ENCODE measurements at places on chromosomes 3 and 15.

DNA sequence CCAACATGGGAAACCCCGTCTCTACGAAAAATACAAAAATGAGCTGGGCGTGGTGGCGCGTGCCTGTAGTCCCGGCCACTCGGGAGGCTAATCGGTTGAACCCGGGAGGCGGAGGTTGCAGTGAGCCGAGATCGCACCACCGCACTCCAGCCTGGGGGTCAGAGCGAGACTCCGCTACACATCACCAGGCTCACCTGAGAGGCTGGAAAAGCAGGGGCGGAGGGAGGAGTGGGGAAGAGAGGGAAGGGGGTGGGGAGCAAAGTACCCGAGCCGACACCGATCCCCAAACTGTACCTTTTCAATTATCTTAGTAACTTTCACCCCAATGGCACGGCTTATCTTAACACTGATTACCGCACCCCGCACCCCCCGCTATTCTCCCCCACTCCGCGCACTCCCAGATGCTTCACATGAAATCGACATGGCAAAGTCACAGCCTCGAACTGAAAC is 46.4 kb upstream of the SYNM start:
- no peak for DNase-seq

DNA sequence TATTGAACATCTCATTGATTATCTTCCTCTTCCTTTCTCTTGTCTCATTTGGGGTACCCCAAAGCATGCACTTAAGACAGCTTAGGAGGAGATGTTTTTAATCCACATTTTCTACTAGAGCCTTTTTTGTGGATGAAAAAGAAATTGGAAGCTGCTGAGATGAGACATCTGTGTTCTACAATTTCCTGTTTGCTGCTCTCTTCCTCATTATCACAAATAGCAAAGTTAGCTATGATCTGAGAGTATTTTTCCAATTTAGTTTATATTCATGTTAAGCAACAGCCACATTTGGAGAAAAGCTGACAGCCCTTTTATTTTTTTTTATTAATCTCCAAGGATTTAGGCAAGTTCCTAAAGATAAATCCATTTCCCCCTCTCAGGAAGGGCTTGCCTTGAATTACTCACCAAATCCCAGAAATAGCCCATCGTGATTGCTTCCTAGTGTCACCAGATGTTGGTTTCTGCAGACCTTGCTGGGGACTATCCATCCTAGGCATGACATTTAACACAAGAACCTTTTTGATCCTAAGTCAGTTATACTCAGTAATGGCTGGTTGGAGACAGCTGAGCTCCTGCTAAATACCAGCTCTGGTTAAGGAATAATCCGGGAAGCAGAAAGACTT is 70.8 kb upstream of the FILIP1L start:
- DNase-seq = no peak

- no peak for DNase-seq
These were observed 2.9 kb upstream of the NDN start for GRCh38 chr15:23690015-23690414.

DNA sequence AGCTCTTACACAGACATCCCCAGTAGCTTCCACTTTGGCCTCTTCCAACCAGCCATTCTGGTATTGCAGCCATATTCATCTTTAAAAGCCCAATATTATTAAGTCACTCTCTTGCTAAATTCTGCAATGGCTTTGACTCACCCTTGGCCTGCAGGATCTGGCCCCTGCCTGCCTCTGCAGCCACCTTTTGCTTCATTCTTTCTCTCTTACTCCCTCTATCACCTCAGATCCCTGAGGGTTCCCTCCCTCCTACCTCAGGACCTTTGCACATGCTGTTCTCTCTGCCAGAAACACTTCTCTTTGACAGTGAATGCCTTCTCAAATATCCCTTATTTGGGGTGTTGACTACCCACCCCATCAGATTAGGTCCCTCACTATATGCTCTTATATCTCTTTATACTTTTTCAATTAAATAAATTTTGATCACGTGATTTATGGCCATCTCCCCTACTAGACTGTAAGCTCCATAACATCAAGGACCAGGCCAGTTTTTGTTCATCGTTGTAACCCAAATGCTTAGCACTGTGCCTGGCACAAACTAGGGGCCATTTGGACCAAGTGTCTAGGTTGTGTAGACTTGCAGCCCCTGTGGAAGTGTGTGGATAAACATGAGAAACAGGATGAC is 32.3 kb upstream of the UBE2Q2 start:
- no peak for DNase-seq

GRCh38 chr3:54986294-54986693 is 58.4 kb upstream of the LRTM1 start:
- DNase-seq = no peak

GRCh38 chr3:37945807-37946530 is 44.6 kb upstream of the VILL start:
- no peak for DNase-seq

DNA sequence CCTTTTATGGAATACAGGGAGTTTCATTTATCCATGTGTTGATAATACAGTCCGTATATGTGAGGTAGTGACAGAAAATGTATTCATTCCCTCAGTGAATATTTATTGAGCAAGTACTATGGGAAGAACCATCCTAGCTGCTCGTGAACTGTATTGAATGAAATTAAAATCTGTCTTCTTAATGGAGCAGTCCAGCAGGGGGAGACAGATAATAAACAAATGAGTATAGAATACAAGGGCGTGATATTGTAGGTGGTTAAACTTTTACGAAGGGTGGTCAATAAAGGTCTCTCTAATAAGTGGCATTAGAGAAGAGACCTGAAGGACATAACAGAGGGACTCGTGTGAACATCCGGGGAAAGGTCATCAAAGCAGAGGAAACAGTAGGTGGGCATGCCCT is 62.7 kb upstream of the OSTN start:
- no peak for DNase-seq

GRCh38 chr3:132720228-132720627 is 2.0 kb downstream of the NPHP3 start:
- DNase-seq = no peak

DNA sequence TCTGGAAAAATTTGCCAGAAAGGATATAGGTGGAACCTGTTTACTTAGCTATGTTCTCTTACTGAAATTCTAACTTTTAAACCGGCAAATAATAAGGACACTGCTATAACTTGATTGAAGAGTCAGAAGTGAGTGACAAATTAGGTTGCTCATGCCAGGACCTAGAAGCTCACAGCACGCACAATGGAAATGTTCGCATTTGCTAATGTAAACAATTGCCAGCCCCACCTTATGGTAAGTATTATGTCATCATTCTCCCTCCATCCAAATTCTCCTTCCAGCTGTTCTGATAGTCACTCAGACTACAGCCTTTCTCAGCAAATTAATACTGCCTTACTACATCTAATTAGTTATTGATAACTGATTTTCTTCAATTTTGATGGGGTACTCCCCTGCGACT is 4.8 kb upstream of the STXBP5L start:
- DNase-seq = no peak

DNA sequence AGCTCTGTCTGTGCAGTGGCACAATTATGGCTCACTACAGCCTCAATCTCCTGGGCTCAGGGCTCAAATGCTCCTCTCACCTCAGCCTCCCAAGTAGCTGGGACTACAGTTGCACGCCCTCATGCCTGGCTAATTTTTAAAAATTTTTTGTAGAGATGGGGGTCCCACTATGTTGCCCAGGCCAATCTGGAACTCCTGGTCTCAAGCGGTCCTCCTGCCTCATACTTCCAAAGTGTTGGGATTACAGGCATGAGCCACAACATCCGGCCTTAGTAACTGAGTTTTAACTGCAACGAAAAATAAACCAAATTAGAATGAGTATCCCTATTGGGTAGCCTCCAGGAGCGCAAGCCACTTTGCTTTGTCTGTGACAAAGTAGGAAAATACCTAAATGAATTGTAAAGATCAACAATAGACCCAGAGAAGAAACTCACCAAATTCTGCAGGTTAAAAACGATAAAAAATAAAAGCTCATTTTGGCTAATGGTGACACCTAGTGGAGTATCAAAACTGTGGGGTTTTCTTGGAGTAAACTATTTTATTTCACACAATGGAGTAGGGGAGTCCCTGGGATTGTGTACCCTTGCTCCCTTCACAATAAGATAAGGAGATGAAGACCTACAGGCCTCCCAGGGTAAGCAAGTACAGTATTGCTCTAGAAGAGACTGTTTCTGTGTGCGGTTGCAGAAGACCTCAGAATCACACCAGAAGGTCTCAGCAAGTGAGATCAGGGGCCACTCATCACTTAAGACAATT is 21.0 kb upstream of the CA12 start:
- DNase-seq = no peak

- DNase-seq = no peak
These were observed 70.8 kb downstream of the ABTB1 start for GRCh38 chr3:127743351-127744252.

DNA sequence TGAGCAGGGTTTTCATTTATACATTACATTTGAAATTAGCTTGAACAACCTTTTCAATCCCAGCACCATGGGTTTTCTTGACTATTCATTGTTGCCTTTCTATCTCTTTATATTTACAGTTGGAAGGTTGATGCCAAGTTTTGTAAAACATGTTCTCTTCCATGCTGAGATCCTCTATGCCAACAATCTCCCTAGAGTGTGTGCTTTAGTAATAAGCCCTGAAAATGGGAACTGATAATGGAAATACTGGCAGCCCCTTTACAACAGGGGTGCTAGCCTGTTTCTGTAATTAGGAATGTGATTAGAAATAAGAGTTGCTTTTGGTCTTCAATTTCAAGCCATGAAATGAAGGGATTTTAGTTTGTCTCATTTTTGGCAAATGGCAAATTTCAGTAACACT is 239.9 kb upstream of the NAALADL2 start:
- DNase-seq = no peak

GRCh38 chr3:127277561-127277960 is 10.3 kb downstream of the PRR20G start:
- no peak for DNase-seq

- no peak for DNase-seq
These were observed 58.7 kb upstream of the MKRN3 start for GRCh38 chr15:23506762-23507161.

GRCh38 chr3:17011728-17012338 is 127.1 kb downstream of the PLCL2 start:
- no peak for DNase-seq

- DNase-seq = no peak
These were observed 44.7 kb downstream of the MYO1E start for GRCh38 chr15:59327942-59328341.

- DNase-seq = no peak
These were observed 76.8 kb downstream of the CPNE4 start for GRCh38 chr3:131957980-131958379.

- DNase-seq = no peak
These were observed 427.5 kb downstream of the VGLL3 start for GRCh38 chr3:86563400-86563970.

DNA sequence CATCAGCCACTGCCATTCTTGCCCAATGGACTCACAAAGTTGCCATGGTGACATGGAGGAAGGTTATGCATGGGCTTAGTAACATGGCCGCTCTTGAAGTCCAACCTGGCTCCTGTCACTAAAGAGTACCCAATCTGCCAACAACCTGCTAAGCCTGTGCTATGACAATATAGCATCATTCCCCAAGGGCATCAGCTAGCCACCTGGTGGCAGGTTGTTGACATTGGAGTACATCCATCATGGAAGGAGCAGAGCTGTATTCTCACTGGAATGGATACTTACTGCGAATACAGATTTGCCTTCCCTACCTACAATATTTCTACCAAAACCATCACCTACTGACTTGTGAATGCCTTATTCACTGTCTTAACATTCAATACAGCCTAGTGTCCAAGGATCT is 138.9 kb upstream of the RORA start:
- DNase-seq = no peak

DNA sequence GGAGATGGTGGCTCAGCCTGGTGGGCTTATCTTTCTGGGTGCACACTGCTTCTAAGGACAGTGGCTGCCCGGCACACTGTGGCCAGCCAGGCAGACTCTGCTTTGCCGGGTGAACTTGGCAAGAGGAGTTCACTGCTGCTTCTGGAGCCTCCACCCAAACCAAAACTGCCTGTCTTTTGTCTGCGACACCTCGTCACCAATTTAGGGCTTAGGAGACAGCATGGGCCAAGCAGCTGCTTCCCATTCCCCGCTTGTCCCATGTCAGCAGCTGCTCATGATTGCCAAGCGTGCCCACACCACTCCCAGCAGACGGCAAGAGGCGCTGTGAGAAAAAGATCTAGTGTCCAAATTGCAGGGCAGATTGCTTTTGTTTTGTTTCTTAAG is 57.3 kb downstream of the LSM3 start:
- DNase-seq = no peak

DNA sequence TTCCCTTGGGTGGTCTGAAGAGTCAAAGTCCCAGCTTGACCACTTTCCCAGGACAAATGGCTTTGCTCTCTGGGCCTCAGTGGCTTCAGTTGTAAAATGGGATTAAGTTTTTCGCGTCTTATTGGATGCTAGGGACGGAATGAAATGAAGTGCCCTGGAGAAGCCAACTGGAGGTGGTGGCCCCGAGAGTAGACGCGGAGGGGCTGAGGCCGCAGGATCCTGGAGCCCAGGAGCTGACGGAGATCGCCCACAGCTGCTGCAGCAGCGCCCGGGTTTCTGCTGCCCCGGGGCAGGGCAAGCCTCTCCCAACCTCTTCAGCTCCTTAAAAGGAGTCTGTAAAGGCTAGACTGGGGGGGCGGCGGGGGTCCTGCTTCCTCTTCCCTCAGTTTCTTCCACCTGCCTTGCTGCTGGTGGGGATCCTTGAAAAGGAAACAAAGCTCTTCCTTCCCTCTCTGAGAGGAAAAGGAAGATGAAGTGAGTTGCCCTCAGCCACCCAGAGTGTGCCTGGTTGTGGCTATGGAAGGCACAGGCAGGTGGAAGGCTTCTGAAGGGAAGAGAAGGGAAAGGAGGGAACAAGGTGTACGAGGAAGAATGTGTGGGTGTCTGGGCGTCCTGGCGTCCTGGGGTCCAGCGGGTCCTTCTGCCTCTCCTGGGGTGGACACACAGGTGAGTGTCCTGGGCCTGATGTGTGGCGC is 967 bp upstream of the BNC1 start:
- DNase-seq = no peak

- no peak for DNase-seq
These were observed 515 bp downstream of the ADAM10 start for GRCh38 chr15:58748852-58749531.

DNA sequence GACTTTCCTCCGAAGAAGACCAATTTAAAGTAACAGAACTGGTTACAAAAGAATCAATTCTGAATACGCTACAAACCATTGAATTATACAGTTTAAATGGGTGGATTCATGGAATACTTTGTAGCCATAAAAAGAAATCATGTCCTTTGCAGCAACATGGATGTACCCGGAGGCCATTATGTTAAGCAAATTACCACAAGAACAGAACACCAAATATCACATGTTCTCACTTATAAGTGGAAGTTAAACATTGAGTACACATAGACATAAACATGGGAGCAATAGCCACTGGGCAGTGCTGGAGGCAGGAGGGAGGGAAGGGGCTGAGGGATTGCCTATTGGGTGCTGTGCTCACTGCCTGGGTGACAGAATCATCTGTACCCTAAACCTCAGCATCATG is 61.3 kb downstream of the EDEM1 start:
- no peak for DNase-seq

- DNase-seq = no peak
These were observed 14.5 kb downstream of the POLQ start for GRCh38 chr3:121531269-121531668.
